ENCODE measurements at places on chromosomes 7 and 10. TPM values are rescaled to one million over a fixed set of nuclear protein-coding genes. Genes with fewer than 3 reads are reported as not detected.
A peak's percentile ranks its signal among the peaks of the same experiment; 100 is the strongest.

GRCh38 chr7:150900675-150901074 lies 48.4 kb downstream of the AOC1 start:
- H3K36me3 ChIP-seq = no peaks in the 10 kb centered on the region
- no peak overlapping the region for H3K4me3 ChIP-seq
- H3K4me1 ChIP-seq = no peaks in the 10 kb centered on the region
- no peak overlapping the region for H3K27ac ChIP-seq
- no peak for DNase-seq
- peaks cover 9% of the 10 kb centered on the region for H3K27me3 ChIP-seq

DNA sequence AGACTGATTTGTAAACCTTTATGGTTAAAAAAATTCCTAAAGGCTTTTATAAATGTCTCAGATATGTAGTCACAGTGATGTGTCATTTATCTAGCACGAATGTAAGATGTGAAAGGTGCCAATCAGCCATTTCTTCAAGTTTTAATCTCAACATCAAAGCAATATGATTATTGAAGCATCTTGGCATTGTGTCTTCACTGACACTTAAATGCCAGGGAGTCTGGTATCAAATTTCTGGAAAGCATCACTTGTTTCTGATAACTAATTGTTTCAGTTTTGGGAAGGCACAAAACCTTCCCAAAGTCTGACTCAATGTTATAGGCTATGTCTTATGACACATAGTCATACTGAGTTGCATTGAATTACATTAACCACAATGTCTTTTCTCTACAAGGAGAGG lies 492.0 kb upstream of the CNTNAP2 start:
- no peak overlapping the region for H3K4me3 ChIP-seq
- no peak overlapping the region for H3K27ac ChIP-seq
- no peaks in the 10 kb centered on the region for H3K4me1 ChIP-seq
- no peaks in the 10 kb centered on the region for H3K27me3 ChIP-seq

GRCh38 chr10:6737080-6737641 lies 157.1 kb upstream of the PRKCQ start:
- H3K4me3 ChIP-seq = peak overlapping the region; percentile 49
- no peaks in the 10 kb centered on the region for H3K27me3 ChIP-seq
- no peaks in the 10 kb centered on the region for H3K36me3 ChIP-seq
- H3K27ac ChIP-seq = no peak overlapping the region

DNA sequence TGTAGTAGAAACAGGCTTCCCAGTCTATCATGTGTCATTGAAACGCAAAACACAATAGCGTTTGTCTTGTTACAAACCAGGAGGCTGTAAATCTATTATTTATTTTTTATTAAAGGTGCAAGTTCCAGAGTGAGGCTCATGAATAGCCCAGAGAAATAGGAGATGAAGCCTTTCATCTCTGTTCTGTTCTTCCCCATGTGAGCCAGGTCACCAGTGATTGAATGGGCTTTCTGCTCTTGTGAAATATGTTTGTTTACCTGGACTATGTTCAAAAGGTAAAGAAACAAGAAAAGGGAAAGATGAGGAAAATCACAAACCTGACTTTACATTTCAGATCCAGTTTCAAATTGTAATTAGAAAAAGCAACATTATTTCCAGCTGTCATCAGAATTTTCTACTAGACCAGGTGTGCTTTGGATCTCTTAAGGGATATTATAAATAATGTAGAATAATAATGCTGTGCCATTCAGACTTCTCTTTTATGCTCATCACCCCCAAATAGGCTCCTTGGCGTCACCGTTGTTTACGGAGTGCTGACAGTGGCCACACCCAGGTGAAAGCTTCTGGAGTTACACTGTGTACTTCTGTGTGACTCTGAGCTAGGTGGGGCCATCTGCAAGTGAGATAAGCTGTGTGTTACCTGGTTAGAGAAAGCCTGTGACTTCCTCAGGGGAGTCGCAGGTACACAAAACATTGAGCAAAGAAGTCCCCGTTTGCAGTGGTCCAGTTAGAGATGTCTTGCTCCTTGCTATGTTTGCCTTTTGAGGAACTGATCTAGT lies 274.9 kb downstream of the SDK1 start:
- H3K4me3 ChIP-seq = no peak overlapping the region
- no peak for DNase-seq
- H3K4me1 ChIP-seq = no peaks in the 10 kb centered on the region
- no peak overlapping the region for H3K27ac ChIP-seq
- no peaks in the 10 kb centered on the region for H3K27me3 ChIP-seq
- no peaks in the 10 kb centered on the region for H3K36me3 ChIP-seq

DNA sequence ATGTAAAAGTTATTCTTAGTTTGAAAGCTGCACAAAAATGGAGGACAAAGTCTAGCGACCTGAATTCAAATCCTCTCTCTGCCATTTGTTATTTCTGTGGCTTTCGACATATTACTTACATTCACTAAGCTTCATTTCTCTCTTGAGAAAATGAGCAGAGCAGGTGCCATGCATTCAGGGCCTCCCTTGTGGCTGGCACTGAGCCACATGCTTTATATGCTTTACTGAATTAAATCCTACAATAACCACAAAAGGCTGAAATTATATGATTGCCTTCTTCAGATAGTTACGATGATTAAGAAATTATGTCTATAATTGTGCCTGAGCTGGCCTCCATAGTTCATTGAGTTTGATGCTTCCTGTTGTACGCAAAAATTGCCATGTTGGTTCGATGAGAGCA lies 98.7 kb downstream of the NPSR1 start:
- no peaks in the 10 kb centered on the region for H3K36me3 ChIP-seq
- H3K4me1 ChIP-seq = no peaks in the 10 kb centered on the region

DNA sequence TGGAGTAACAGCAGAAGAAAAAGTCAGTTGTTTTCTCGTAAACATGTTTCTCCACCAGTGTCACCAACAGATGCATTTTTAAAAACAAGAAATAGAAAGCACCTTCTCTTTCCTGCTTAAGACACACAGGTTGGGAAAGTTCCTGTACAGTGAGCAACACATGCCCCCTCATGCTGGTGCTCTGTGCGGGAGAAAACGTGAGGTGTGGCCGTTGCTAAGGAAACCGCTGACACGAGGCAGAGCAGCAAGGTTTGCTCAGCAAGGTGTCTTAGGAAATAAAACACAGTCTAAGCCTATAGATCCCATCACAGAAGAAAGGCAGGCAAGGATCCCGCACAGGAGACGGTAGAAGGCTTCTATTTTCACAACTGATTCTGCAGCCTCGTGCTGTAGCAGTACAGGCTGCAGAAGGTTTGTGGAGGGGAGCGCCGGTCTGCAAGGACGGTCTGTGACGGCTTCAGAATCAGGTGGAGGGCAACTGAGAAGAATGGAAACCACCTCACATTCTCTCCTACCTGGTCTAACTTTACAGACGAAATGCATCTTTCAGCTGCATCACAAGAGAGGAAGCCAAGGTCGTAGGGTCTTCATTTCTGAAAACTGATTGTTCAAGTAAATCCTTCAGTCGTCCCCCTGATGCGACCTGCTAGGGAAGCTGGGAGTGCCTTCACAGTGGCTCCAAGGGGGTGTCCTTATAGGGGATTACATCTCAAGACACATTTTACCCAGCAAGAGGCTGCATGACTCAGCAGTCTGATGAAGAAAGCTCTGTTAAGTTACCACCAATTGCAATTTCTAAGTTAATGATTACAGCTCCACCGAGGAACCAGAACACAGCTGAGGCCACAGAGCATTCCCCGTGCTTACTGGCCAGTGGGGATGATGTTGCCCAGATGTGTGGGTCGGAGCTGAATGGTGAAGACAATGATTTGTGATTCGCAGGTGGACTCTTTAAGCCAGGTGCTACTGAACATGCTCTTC lies 150.7 kb upstream of the KLF14 start:
- H3K27ac ChIP-seq = peak overlapping the region; percentile 44
- H3K27me3 ChIP-seq = no peaks in the 10 kb centered on the region
- DNase-seq = no peak
- no peak overlapping the region for H3K4me3 ChIP-seq
- peaks cover 4% of the 10 kb centered on the region for H3K4me1 ChIP-seq
- no peaks in the 10 kb centered on the region for H3K36me3 ChIP-seq

The GTPBP10 gene
- total RNA-seq = 21.3 TPM

DNA sequence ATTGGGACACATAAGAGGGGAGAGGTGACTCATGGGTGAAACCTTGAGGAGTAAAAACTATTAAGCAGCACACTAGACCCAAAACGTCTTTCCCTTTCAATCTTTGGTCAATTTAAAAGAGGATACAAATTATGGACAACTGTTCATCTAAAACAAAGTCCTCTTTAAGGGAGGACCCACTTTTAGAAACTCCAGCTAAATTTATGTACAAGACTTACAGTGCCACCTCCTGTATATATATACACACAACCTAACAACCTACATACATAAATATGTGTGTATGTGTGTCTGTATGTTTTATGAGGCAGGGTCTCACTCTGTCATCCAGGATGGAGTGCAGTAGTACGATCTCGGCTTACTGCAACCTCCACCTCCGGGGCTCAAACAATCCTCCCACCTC lies 18.1 kb upstream of the ZC3HAV1 start:
- H3K36me3 ChIP-seq = no peaks in the 10 kb centered on the region
- H3K4me3 ChIP-seq = no peak overlapping the region
- H3K4me1 ChIP-seq = no peaks in the 10 kb centered on the region
- DNase-seq = no peak
- H3K27ac ChIP-seq = no peak overlapping the region
- H3K27me3 ChIP-seq = no peaks in the 10 kb centered on the region

The PMPCB gene
- total RNA-seq = 58.4 TPM

The IL15RA gene
- 35.7 TPM for total RNA-seq

DNA sequence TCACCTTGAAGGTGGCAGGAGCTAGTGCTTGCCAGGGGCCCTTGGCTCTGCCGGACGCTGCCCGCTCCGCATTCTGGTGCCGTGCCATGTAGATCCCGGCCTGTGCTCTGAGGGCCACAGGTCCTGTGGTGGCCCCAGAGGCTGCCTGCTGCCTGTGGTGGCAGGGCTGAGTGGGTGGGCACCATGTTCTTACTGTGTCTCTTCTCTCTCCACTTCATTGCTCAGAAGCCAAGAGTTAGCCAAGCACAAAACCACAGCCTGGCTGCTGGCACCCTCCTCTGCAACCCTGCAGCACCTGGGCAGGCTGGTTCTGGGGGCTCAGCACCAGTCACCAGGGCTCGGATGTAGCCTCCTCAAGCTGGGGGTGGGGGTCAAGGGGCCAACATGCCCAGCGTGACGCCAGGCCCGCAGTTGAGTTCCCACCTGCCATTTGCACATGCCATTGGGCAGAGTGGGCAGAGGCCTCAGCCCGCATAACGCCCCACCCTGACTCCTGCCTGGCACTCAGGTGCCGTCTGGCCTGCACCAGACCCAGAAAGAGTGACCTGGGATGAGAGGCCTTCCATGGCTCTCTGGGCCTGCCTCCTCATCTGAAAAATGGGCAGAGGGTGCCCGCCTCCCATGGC lies 16.3 kb downstream of the ZMIZ1 start:
- H3K4me3 ChIP-seq = no peak overlapping the region
- H3K27me3 ChIP-seq = no peaks in the 10 kb centered on the region
- H3K36me3 ChIP-seq = no peaks in the 10 kb centered on the region
- no peak for DNase-seq

DNA sequence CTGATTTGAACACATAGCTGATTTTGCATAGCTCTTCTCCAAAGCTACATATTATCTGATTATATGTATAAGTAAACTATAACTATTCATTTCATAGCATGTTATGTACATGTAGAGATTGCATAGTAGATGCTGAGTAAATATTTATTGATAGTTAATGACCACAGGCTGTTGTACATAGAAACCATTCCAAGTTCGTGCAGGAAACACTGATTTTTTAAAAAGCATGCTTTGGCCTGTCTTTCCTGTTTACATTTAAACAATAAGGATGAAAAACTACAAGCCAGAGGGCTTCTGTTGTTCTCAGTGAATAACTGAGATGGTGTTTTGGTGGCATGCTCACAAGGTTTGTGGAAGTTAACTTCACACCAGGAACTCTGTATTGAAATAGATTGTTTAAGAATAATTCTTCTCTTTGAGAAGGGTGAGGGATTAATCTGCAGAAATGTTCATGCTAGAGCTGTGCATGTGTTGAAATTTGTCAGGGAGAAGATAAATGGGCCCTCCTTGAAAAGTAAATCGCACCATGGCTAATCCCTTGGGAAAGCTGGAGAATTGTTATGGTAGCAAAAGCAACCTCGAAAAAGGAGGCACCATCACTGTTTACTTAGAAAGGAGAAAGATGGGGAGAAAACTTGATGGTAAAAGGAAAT lies 120.2 kb upstream of the SP8 start:
- no peaks in the 10 kb centered on the region for H3K4me1 ChIP-seq
- H3K27ac ChIP-seq = no peak overlapping the region
- H3K36me3 ChIP-seq = no peaks in the 10 kb centered on the region

DNA sequence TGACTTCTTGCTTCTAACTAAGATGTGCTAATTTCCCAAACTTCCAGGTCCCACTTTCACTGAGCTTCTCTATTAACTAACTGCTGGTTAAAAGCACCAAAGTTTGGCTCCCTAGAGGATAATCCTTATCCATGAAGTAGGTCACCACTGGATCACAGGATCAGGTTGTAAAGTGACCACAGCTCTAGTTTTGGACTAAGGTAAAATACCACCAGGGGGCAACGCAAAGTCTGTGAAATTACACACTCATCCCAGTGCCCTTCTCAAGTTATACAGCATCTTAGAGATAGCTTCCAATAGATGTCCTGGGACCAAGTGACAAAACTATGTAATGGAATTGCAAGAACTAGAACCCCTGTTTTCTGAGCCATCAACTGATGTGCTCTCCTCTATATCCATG lies 116.4 kb upstream of the ASAH2 start:
- no peak overlapping the region for H3K4me3 ChIP-seq
- H3K36me3 ChIP-seq = no peaks in the 10 kb centered on the region
- H3K27me3 ChIP-seq = no peaks in the 10 kb centered on the region
- H3K27ac ChIP-seq = no peak overlapping the region
- no peaks in the 10 kb centered on the region for H3K4me1 ChIP-seq
- DNase-seq = no peak

The LIPM gene
- total RNA-seq = not detected

The TMEM130 gene
- 0.88 TPM for total RNA-seq

The FAS gene
- total RNA-seq = 51.5 TPM

GRCh38 chr7:111919631-111920179 lies 286.5 kb downstream of the DOCK4 start:
- no peak overlapping the region for H3K27ac ChIP-seq
- no peaks in the 10 kb centered on the region for H3K36me3 ChIP-seq
- no peaks in the 10 kb centered on the region for H3K27me3 ChIP-seq
- no peak overlapping the region for H3K4me3 ChIP-seq
- DNase-seq = no peak

GRCh38 chr7:156499247-156499881 lies 141.2 kb upstream of the RNF32 start:
- H3K27me3 ChIP-seq = no peaks in the 10 kb centered on the region
- no peak overlapping the region for H3K4me3 ChIP-seq
- no peak for DNase-seq
- no peaks in the 10 kb centered on the region for H3K4me1 ChIP-seq

The EPDR1 gene
- total RNA-seq = 8.2 TPM

All from breast epithelium (tissue), 4 donors.